ENCODE measurements at places on chromosomes 5 and 9.

GRCh38 chr5:160450164-160450932, 28.7 kb downstream of the PTTG1 start:
- H3K27me3 ChIP-seq = no peaks in the 10 kb centered on the region
- no peaks in the 10 kb centered on the region for H3K36me3 ChIP-seq
- no peak overlapping the region for H3K4me3 ChIP-seq

- H3K27ac ChIP-seq = peak within 1 kb of the TSS; percentile 56
- H3K4me1 ChIP-seq = peaks cover 12% of the 10 kb centered on the region
- H3K4me3 ChIP-seq = peak within 1 kb of the TSS; percentile 82
- no peaks in the 10 kb centered on the region for H3K27me3 ChIP-seq
- DNase-seq = peak; percentile 94
Observed at GRCh38 chr5:150357326-150358260, at the start of gene TCOF1. TSS of gene TCOF1 (plus strand) at chr5:150357697. CDS start at chr5:150357747, 50 bp downstream.

DNA sequence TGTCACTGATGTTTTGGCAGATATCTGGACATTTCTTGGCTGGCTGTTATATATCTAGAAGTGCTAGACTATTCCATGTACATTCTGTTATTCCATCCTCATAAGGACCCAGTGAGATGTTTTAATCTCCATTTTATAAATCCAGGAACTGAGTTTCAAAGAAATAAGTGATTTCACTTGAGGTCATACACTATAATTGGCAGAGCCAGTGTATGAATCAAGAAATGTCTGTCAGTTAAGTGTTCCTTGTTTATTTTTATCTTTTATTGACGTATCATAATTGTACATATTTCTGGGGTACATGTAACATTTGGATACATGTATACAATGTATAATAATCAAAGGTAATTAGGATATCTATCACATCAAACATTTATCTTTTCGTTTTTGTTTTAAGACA, 338.3 kb upstream of the KLF4 start:
- H3K27me3 ChIP-seq = no peaks in the 10 kb centered on the region
- no peaks in the 10 kb centered on the region for H3K36me3 ChIP-seq
- DNase-seq = no peak

DNA sequence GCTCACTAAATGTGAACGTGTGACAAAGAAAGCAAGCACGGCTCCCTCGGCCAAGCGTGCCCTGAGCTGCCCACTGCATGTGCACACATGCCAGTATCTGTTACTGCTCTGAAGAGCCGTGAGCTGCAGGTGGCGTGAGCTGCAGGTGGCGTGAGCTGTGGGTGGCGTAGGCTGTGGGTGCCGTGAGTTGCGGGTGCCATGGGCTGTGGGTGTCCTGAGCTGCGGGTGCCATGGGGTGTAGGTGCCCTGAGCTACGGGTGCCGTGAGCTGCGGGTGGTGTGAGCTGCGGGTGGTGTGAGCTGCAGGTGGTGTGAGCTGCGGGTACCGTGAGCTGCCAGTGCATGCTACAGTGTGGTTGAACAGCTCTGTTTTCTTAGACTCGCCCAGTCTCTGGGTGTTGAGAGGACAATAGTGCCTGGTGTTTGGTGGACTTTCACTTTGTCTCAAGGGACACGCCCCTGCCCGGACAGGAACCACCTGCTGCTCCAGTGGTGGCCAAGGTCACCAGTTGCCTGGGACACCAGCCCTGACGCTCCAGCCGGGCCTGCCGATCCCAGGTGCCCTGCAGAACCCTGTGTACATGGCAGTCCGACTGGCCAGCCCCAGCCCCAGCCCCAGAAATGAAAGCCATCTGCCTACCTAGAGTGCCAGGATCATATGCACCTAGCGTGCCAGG, 6.7 kb downstream of the CCDC187 start:
- no peak for DNase-seq
- no peaks in the 10 kb centered on the region for H3K27me3 ChIP-seq
- no peaks in the 10 kb centered on the region for H3K4me1 ChIP-seq
- no peak overlapping the region for H3K4me3 ChIP-seq

GRCh38 chr9:116370556-116370955, 217.0 kb downstream of the PAPPA start:
- no peak overlapping the region for H3K4me3 ChIP-seq

DNA sequence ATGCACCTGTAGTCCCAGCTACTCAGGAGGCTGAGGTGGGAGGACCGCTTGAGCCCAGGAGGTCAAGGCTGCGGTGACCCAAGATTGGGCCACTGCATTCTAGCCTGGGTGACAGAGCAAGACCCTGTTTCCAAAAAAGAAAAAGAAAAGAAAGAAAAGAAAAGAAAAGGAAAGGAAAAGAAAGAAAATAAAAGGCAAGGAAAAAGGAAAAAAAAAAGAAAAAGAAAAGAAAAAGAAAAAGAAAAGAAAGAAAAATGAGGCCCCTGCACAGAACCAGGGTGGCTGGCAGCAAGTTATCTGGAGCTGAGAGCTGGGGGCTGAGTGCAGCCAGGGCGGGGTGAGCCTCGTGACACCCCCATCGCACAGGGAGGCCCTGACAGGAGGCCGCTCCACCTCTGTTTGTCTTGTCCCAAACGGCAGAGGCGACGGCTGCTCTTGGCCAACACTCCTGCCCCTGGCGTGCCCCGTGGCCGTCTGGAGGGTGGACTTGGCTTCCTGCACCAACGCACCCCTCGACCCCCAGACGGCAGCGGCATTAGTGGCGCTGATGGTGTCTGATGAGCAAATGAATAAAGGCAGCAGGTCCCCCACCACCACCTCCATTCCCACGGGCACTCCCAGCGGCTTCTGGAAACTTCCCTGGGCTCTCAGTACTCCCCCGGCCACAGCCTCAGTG, 16.7 kb downstream of the EXD3 start:
- no peaks in the 10 kb centered on the region for H3K36me3 ChIP-seq
- H3K27me3 ChIP-seq = no peaks in the 10 kb centered on the region
- DNase-seq = no peak

GRCh38 chr9:35001285-35001677, 11.7 kb downstream of the DNAJB5 start:
- H3K4me1 ChIP-seq = no peaks in the 10 kb centered on the region
- H3K4me3 ChIP-seq = no peak overlapping the region
- H3K36me3 ChIP-seq = no peaks in the 10 kb centered on the region
- no peak overlapping the region for H3K27ac ChIP-seq

DNA sequence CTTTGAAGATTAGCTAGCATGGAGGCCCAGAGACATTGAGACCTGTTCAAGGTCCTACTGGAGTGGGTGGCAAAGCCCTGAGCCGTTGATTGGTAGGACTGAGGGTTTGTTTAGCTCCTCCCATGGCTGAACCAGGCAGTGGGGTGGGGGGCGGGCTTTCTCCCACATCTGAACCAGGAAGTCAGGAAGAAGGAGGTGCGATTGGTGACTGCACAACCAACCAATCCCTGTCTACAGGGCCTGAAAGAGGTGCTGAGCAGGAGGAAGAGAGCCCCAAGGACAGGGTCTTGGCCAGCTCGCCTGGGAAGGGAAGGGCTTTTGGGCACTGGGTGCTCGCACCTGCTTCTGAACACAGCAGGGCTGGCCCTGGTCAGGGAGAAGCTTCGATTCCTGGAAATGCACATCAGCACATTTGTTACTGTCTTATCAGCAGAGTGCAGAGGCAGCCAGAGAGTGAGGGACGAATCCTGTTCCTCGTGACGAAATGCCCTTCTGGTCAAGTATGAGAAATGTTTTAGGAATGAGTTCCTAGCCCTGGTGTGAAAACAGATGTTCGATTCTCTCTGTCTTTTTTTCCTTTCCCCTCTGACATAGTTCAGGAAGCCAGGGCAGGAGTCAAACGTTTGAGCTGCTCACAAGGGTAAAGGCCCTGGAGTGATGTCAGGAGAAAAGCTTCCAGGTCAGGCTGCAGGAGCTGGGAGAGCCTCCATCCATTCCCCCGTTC, 294.8 kb upstream of the KLF4 start:
- H3K4me1 ChIP-seq = no peaks in the 10 kb centered on the region
- no peak overlapping the region for H3K4me3 ChIP-seq
- no peaks in the 10 kb centered on the region for H3K27me3 ChIP-seq
- no peak for DNase-seq
- no peak overlapping the region for H3K27ac ChIP-seq

DNA sequence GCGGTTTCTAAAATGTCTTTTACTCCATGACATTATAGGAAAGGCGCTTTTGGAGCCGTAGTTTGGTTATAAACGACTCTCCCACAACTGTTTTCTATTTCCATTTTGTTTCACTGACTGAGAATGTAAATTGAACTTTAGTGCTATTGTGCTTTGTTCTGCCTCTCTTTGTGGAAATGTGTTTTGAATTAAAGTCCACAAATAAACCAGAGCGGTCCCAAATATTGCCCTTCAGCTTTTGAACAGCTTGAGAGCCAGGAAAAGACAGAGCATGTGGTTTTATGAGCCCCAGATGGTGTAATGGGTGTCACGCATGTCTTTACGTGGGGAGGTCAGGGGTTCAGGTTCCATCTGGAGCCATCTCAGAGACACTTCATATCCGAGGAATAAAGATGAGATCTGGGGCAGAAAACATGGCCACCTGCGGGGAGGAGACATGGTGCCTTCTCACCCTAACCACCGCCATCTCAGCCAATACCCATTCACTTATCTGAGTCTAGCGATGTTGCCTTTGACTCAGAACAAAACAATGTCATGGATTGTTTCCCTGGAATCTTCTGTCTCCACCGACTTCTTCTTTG, 42.5 kb upstream of the ROR2 start:
- no peaks in the 10 kb centered on the region for H3K4me1 ChIP-seq
- H3K36me3 ChIP-seq = no peaks in the 10 kb centered on the region
- H3K27ac ChIP-seq = no peak overlapping the region
- no peak overlapping the region for H3K4me3 ChIP-seq

DNA sequence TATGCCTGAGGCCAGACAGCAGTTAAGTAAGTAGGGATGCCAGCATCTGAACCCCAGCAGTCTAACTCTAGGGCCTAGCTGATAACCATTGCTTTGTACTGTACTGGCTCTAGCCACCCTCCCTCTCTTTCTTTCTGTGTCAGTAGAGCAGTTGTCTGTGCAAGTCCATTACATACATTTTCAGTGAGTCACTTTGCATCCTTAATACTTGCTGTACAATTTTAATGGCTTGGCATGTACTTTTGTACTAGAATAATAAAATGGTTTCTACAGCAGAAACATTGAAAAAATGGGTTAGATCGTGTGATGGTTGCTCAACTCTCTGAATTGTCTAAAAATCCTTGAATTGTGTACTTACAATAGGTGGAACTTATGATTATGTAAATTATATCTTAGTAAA, 1.5 kb upstream of the TTC39B start:
- no peak for DNase-seq
- no peaks in the 10 kb centered on the region for H3K27me3 ChIP-seq
- H3K27ac ChIP-seq = peak overlapping the region; percentile 75
- H3K4me1 ChIP-seq = peaks cover 12% of the 10 kb centered on the region
- no peaks in the 10 kb centered on the region for H3K36me3 ChIP-seq

DNA sequence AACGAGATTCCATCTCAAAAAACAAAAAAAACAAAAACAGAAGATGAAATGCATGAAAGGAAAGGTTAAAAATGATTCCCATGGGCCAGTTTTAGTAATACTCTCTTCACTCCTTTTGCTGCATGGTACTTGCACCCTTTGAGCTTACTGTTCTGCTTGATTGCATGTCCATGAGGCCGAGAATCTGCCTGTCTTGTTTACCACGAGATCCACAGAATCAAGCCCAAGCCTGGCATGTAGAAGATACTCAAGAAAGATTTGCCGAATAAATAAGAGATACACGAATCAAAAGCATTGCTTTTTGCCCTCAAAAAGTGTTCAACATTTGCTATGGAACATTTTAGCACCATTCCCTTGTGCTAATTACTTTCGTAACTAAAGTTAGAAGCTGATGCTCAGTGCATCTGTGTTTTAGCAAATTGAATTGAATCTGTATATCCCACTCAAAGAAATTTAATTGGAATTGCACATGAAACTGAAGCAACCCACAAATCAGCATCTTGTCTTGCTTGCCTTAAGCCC, 1.1 kb downstream of the FAXDC2 start:
- no peaks in the 10 kb centered on the region for H3K36me3 ChIP-seq
- no peak overlapping the region for H3K27ac ChIP-seq
- H3K4me3 ChIP-seq = no peak overlapping the region
- DNase-seq = no peak

DNA sequence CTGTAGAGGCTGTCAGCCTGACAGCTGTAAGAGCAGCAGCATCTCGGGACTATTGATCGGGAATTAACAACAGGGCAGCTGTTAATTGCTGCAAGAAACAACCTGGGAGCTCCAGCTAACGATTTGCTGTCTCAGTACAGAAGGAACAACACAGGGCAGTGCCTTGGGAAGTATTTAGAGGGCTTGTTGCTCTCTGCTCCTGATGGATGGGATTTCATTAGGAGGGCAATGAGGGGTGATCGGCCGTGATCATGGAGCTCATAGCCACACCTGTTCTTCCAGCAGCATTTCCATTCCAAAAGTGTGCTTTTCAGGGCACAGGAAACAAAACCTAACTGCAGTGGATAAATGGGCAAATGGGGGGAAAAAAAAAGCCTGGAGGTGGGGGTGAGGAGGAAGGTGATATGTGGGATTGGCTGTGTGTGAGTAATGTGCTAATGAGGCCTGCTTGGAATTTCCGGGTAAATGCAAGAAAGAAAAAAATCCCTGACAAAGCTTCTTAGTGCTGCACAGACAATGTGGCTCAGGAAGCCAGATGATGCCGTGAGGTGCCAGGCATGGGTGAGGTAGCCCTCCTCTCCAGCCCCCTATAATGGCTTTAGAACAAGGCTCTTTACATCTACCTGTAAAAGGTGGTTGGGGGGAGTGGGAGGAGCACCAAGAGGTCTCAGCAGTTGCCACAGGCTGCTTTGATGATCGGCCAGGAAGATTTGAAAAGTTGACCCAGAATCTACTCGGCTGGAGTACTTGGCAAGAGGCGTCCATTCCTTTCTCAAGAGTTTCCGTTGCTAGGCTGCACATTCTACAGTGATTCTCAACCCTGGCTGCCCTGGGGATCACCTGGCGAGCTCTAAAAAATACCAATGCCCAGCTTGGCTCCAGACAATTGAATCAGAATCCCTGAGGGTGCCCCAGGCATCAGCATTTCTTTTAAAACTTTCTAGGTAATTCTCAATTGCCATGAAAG, 139.5 kb upstream of the KLF9 start:
- H3K36me3 ChIP-seq = no peaks in the 10 kb centered on the region
- H3K27ac ChIP-seq = no peak overlapping the region
- H3K27me3 ChIP-seq = no peaks in the 10 kb centered on the region
- no peaks in the 10 kb centered on the region for H3K4me1 ChIP-seq

DNA sequence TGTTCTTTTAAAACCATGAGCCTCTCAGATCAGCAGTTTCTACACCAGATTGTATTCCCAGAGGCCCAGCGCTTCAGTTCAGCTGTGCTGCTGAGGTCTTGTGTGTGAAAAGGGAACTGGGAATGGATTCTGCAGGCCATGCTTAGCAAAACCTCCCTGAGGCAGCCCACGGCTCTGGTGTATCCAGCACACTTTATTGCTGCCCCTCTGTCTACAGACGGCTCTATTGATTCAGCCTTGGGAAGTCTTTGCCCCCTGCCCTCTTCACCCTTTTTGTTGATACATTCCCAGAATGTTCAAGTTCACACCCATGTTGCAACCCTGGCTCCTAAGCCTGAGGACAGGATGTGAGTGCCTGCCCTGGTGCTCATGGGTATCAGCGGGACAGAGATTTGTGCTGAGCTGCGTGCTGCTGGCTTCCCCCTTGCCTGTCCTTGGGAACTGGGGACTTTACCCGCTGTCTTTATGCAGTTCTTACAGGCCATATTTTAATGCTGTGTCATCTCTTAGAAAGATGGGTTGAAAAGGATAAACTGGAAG, 37.3 kb downstream of the ARHGAP26 start:
- H3K36me3 ChIP-seq = no peaks in the 10 kb centered on the region
- H3K4me3 ChIP-seq = no peak overlapping the region
- no peak for DNase-seq
- H3K27ac ChIP-seq = no peak overlapping the region
- H3K27me3 ChIP-seq = no peaks in the 10 kb centered on the region

- peaks cover 2% of the 10 kb centered on the region for H3K36me3 ChIP-seq
- H3K4me3 ChIP-seq = no peak overlapping the region
- H3K4me1 ChIP-seq = no peaks in the 10 kb centered on the region
- no peaks in the 10 kb centered on the region for H3K27me3 ChIP-seq
- no peak overlapping the region for H3K27ac ChIP-seq
Observed at GRCh38 chr5:138938526-138938925, 63.4 kb upstream of the LRRTM2 start.
